Activated T-cell treated with anti-CD3 and anti-CD28 coated beads, Interleukin-2, amount 50 U/mL, for 1 hour (primary cell): ENCODE measurements at places on chromosomes 13 and 19.

DNA sequence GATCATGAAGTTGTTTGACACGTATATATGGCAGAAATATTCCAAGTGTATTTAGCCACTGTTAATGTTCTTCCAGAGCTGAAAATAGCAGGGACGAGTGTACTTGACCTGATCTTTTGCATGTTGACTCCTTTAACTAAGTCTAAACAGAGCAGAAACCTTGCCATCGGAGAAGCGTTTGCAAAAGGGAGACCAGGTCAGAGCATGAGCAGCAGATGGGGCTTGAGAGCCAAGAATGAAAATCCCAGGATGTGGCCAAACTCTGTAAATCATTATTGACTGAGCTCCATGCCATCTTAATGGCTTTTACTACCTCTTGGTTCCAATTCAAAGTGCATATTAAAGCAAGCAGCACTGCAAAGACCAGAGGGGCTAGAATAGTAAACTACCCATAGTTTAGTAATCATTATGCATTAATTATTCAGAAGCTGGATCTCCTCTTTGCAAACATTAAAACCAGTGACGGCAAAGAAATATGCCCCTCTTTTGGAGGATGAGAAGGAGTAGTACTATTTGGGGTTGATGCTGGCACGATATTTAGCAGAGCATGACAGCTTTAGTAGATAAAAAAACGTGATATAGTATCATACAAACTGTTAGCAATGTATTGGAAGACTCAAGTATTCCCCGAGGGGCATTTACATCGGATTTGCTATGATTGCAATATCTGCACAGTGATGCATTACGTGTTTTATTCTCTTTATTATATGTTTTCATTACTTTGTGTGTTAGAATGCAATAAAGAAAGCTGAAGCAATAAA, 55.7 kb downstream of the FAM216B start:
- DNase-seq = no peak

- DNase-seq = no peak
These were observed 28.5 kb downstream of the MED4 start for GRCh38 chr13:48066310-48066989.

GRCh38 chr13:73065665-73066340, 7.0 kb downstream of the KLF5 start:
- DNase-seq = no peak

- DNase-seq = peak; percentile 29
These were observed at the start of gene THSD1 for GRCh38 chr13:52405767-52406494. Gene THSD1 (minus strand): TSS chr13:52406172. CDS start chr13:52402600, 3,572 bp downstream.

- no peak for DNase-seq
These were observed 228.2 kb downstream of the LHFPL6 start for GRCh38 chr13:39374741-39375189.

DNA sequence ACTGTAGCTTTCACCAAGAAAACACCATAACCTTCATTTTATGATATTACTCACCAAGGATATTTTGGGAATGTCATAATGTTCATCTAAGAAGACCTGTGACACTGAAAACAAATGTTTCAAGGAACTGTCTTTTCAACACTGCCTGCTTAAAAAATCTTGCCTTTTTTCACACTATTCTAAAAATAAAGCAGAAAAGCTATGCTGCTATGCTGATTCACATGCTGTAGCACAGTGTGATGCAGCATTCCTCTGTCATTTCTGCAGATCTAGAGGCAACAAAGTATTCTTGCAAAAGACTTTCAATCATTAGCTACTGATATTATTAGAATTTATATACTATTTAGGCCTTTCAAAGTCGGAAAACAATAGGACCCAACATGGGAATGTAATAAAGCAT, 525.7 kb downstream of the UQCRFS1 start:
- DNase-seq = no peak

- DNase-seq = no peak
These were observed 23.0 kb downstream of the HS6ST3 start for GRCh38 chr13:96112936-96113335.

DNA sequence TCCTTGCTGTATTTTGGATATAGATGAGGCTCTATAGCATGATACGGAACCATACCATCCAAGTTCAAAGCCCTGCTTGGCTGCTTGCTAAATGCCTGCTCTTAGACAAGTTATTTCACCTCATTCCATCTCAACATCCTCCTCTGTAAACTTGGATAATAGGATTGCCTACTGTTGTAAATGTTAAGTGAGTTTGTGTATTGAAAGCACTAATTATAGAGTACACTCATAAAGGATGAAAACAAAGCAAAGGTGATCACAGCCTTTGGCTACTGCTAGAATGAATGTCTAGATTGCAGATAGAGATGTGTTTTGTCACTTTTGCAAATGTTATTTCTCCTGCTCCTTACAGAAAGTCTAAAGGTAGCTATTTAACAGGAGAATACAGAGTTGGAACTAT, 34.3 kb upstream of the STARD13 start:
- no peak for DNase-seq

- no peak for DNase-seq
These were observed 1091.8 kb downstream of the PCDH9 start for GRCh38 chr13:66138172-66138811.

DNA sequence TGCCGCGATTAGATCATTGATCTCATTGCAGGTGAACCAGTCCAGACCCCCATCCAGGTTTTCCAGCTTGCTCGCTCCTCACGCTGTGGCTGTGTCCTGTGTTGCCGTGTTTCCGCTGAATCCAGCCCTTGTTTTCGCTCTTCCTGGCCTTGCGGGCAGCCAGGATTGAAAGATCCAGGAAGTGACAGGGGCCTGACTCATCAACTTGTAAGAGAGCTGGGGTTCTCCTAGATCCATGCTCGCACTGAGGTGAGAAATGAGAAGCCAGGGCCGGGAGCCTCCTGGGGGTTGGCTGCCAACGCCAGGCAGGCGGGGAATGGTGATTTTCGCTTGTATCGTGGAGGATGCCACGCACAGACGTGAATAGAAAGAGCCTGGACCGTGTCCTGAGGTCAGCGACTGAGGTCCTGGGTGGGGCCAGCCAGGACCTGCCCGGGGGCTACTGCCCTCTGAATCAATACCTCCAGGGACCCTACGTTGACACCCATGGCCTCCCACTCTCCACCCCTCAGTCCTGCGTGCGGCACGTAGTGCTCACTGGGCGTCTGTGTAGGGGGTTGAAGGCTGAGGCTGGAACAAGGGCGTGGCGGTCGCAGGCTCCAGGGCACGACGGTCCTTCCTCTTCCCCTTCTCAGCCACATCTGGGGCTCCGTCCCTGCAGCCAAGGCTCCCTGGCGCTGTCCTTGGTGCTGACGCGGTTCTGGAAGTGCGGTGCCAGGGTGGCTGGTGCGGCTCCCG, 7.3 kb upstream of the PTPRH start:
- peak; percentile 51 for DNase-seq

DNA sequence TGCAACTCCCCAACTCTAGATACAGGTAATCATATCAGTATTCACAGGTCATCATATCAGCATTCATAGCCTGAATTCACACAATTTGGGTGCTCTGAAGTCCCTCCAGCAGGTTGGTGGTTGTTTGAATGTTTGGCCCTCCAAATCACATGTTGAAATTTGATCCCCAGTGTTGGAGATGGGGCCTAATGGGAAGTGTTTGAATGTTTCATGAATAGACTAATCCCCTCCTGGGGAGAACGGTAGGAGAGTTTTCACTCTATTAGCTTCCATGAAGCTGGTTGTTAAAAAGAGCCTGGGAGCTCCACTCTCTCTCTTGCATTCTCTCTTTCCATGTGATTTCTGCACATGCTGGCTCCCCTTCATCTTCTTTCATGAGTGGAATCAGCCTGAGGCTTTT, 288.6 kb upstream of the PCDH9 start:
- DNase-seq = no peak

- DNase-seq = no peak
These were observed 4.3 kb downstream of the HRC start for GRCh38 chr19:49150944-49151243.

- no peak for DNase-seq
These were observed 319.7 kb upstream of the ARGLU1 start for GRCh38 chr13:106887686-106888085.

DNA sequence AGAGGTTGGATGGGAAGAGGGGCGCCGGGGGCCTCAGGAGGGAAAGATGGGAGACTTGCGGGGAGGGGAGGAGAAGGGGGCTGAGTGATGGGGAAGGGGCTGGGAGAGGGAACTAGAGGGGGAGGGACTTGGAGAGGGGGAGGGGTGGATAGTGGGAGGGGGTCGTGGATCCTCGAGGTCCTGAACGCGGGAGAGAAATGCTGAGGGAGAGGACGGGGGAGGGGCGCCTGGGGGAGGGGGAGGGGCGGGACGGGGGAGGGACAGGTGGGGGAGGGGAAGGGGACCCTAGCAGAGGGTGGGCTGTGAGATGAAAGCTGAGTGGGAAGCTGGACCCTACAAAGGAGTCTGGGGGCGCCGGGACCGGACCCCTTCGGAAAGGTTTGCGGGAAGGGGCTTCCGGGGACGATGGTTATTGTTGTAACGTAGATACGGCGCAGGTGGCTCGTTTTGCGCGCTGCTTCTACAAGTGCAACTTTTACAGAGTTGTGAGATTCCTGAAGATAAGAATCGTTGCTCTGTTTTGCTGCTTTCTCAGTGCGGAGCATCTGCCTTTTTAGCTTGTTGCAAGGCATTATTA, 418 bp downstream of the ZNF444 start:
- DNase-seq = peak; percentile 54

- no peak for DNase-seq
These were observed 32.0 kb downstream of the RUBCNL start for GRCh38 chr13:46355088-46355468.

- DNase-seq = no peak
These were observed 248.1 kb downstream of the ITGBL1 start for GRCh38 chr13:101700598-101700997.

GRCh38 chr19:48617146-48617937, 1.6 kb downstream of the RPL18 start:
- no peak for DNase-seq

DNA sequence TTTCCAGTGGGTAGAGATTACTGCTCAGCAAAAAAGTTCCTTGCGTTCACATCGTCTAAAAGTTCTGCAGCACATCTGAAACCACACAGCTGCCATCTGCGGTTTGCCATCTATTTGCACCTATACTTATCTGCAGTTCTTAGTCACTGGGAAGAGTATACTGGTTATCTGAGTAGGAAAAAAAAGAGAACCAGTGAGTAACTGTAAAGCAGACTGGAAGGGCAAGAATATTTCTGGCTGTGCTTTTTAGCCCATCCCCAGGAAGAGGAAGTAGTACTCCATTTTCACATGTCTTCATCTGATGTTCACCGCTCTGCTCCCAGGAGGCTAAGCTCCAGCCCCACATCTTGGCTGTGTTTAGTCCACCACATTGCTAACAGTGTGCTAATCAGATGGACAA, 35.6 kb downstream of the EFNB2 start:
- DNase-seq = no peak

GRCh38 chr19:6531163-6531955, 533 bp downstream of the TNFSF9 start:
- no peak for DNase-seq

DNA sequence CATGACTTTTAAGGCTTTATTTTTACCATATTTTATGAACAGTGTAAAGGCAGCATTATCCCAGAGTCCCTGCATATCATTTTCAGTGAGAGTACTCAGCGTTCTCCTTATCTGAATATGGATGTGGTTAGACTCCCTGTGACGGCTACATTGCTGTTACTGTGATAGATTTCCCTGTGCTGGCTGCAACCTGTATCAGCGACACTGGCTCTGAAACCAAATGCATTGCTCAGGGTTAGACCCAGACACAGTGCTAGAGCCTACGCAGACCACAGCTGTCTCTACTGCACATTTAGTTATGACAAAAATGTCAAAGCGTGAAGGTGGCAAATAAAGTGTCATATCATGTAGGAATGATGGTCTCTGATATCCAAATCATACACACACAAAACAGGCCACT, 138.0 kb downstream of the ENOX1 start:
- DNase-seq = no peak

- no peak for DNase-seq
These were observed 230.2 kb downstream of the TDRD3 start for GRCh38 chr13:60627071-60627686.
